ENCODE measurements at places on chromosomes 3 and 15.

DNA sequence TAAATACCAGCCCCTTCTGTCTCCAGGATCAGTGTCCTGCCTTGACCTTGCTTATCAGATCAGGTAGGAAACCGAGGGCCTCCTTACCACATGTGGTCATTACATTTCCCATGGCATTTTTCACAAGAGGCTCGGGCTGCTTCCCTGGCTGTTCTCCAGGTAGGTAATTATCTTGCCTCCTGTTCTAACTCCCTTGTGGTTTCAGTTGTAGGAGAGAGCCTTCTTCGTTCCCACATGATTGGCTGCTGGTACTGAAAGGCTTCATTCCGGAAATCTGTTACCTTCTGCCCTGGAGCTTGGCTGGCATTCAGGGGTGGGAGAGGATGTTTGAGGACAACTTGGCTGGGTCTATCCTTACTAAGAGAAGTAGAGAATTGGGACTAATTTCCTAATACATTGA, 46.8 kb upstream of the RORA start:
- DNase-seq, result no peak

DNA sequence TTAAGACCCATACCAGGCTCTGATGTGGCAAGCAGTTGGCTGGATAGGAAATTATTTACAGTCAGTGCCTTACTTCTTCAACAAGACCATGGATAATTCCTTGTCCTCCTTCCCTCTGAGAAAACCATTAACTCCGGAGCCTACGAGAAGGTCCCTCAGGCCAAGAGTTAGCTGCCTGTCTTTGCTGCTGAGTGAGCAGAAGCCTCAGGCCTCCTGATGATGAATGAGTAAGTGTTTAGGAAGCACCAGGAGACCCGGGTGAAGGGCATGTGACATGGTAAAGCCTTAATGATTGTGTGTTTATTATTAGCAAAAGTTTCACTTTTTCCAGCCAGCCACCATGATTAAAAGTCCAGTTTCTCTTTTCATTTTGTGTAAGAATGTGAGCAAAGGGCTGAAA, 174.9 kb upstream of the TOPAZ1 start:
- DNase-seq, result no peak

DNA sequence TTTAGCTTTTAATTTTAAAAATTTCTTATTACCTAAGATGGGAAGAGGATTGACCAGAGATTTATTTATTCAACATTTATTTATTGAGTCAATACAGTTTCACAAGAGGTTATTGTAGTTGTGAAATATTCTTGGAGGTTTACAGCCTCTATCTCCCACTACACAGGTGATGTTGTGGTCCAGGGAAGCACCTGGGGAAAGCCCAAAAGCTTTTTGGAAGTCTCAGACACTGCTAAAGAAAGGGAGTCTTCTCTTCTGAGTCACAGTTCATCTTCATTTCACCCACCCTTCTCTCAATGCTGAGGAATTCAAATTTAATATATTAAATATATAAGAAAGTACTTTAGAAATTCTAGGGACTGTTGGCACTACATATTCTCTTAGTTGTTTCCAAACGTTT, 41.8 kb downstream of the SERPINI1 start:
- no peak for DNase-seq

DNA sequence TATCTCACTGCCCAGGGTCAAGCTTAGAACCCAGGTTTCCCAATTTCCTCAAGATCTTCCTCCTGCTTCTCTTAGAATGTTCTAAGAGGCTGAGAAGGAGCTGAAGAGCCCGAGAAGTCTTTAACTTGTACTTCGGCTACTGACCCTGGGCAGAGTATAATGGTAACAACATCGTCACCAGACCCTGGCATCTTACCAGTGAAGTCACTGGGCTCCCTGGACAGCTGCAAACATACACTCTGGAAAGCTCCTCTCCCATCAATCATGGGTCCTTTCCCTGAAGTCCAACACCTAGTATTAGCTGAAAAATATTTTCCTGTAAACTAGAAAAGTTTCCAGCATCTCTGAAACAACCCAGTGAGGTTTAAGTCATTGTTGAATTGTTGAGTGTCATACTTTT, 22.7 kb downstream of the CPEB1 start:
- no peak for DNase-seq

GRCh38 chr3:32531010-32531647, 28.5 kb upstream of the CMTM6 start:
- DNase-seq, result no peak

DNA sequence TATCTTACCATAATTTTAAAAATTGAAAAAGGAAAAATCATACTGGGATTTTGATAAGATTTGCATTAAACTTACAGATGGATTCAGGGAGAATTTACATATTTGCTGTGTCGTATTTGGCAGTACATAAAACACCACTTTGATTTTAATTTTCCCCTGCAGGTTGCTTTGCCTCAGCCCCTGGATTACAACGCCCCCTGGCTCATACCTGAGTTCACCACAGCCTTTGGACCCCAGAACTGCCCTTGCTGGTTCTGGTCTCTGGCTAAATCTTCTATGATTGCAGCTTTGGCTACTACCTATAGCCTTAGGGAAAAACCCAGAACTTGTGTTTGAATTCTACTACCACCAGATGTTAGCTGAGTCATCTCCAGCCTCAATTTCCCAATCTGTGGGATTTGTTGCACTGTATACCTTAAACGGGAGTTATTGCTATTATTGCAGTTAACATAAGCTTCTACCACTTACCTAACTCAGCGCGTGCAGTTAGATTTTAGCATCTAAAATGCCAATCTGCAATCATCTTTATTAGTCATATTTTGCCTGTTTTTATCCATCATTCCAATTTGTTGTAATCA, 315.7 kb upstream of the GADL1 start:
- DNase-seq, result no peak

DNA sequence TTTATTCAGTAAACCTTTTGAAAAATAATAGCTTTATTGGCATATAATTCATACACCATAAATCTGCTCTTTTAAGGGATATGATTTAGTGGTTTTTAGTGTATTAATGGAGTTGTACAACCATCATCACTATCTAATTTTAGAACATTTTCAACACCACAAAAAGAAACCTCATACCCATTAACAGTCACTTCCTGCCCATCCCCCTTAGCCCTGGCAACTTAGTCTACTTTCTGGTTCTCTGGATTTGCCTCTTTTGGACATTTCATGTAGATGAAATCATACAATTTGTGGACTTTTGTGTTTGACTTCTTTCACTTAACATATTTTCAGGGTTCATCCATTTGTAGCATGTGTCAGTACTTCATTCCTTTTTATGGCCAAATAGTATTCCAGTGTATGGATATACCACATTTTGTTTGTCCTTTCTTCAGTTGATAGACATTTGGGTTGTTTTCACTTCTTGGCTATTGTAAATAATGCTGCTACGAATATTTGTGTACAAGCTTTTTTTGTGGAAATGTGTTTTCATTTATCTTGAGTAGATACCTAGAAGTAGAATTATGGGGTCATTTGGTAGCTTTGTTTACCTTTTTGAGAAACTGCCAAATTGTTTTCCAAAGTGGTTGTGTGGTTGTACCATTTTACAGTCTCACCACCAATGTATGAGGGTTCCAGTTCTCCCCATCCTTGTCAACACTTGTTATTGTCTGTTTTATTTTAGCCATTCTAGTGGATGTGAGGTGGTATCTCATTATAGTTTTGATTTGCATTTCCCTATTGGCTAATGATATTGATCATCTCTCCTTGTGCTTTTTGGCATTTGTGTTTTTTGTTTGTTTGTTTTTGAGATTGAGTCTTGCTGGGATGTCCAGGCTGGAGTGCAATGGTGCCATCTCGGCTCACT, 45.8 kb downstream of the SMAD3 start:
- no peak for DNase-seq

GRCh38 chr15:73344056-73344455, 24.7 kb downstream of the HCN4 start:
- no peak for DNase-seq

- DNase-seq, result no peak
These were observed 69.6 kb upstream of the ATP10A start for GRCh38 chr15:25932696-25933095.

DNA sequence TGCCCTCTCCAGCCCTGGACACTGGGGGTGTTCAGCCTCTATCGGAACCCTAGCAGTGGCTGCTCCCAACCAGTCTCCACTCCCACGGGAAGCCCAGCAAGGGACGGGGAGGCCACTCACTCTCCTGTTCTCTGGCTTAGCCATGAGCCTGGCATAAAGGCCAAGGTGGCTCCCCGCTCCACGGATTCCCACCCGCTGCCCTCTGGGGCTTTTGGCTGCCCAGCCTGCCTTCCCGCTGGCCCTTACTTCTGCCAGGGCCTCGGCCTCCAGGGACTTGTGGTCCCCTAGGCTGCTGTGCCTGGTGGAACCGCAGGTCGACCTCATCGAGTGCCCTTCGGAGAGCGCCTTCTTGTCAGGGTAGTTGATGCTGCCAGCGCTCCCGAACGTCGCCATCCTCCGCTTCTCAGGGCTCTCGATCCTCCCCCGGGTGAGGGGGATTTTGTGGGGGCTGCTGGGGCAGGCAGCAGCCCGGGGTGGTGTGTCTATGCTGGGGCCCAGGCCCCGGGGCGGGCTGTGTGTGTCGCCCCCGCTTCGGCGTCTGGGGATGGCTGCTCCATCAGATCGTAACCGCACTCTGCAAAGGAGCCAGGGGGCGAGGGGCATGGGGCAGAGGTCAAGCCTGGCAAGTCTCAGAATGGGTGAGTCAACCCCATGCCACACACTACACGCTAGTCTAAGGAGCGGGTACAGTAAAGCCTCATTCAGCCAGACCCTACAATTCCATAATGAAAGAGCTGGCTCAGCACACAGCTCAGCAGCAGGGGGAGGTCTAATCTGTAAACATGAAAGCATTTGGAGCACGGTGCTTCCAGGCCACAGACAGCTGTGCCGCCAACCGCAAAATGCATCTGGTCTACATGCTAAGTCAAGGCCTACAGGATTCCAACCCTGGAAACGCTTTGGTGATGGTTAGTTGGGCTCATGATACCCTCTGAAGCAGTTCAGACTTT, 27.3 kb upstream of the RAD18 start:
- no peak for DNase-seq

DNA sequence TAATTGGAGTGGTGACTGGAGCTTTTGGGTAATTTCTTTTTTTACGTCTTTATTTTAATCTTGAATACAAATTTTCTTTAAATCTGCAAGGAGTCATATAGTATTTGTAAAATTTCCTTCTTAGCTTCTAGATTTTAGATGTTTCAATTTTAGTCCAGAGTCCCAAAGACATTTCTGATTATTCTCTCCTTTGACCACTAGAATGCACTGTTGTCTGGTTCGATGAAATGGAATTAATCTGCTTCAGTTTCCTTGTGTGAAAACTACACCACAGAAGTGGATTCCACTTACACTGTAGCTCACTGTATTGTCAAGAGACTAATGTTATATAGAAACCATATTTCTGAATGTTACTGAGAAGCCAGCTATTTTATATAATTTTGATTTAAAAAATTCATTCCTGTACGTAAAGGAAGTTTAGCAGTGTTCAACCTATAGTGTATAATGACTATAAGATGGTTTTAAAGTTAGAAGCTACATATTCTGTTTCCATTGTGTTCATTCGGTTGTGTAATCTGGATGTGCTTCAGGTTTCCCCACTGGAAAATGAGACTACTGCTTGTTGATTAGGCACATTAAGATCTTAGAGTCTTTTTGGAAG, 6.1 kb downstream of the GRAMD1C start:
- no peak for DNase-seq

- no peak for DNase-seq
These were observed 219.3 kb upstream of the TTC14 start for GRCh38 chr3:180382638-180383180.

- DNase-seq, result no peak
These were observed 557 bp downstream of the ELL3 start for GRCh38 chr15:43776101-43776717.

DNA sequence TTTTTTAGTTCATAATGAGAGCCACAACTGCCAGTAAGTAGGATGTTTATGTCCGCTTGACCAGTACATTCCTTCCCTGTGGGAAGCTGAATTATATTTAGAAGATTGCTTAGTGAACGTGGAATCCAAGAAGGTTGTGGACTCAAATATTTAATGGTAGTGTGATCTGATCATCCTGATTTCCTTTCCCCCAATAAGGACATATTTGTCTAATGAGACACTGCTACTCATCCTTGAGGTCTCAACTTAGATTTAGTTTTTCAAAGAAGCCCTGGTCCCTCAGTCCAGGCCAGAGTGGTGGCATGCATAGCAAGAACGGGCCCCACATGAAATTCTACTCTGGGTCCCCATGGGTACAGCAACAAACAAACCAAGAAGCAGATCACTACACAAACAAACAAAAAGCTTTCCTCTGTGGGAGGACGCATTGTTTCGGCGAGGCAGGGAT, 60.8 kb downstream of the USP13 start:
- DNase-seq, result no peak

- no peak for DNase-seq
These were observed 12.4 kb downstream of the VILL start for GRCh38 chr3:38002940-38003339.

DNA sequence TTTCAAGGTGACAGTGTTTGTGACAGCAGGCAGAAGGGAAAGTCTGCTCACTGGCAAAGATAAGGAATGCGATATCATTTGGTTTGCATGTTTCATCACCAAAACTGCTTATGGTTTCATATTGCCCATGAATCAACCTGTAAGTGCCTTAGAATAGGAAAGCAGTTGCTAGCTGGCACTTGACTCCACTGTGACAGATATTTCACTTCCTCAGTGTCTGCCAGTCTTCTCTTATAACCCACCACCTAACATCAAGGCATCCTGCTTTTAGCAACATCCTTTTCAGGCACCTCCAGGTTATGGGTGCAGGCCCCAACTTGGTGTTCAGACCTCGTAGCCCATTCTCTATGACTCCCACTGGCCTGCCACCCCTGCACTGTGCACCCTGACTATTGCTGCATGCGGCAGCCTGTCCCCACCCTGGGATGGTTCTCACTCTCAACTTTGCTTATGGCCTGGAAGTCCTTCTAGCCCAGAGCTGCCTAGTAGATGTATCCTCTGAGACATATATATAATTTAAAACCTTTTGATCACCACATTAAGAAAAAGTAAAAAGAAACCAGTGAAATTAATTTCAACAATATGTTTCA, 154.4 kb upstream of the RARB start:
- no peak for DNase-seq

DNA sequence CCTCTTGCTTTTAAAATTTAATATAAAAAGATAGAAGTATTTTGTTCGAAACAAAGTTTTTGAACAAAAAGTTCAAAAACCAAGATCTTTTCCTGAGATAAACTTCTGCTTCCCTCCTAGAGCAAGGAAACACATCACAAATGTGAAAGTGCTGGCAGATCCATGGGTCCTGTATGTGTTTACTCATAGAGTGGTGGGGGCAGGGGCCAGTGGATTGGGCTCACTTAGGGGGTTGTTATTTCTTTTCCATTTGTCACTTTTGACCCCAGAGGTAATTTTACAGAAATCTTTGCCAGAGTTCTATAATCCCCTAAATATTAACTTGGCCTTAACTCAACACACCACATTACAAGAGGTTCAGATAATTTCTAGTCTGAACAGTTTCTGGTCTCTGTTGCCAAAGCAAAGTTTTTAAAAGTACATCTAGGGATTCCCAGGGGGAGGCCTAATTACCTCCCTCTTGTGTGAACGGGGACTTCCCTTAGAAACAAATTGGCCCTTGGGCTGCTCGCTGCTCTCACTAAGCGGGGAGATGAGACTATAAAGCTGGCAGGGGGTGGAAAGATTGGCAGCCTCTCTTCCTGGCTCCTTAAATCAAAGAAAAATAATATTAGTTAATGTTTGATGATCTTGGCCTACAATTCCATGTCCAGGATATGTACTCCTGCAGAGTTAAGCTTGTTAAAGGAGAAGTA, 66.8 kb upstream of the PTX3 start:
- DNase-seq, result no peak

- no peak for DNase-seq
These were observed 36.3 kb downstream of the SLITRK3 start for GRCh38 chr3:165159760-165160421.

- no peak for DNase-seq
These were observed 8.5 kb downstream of the MRAS start for GRCh38 chr3:138356730-138357405.

All from stimulated activated CD4-positive, alpha-beta T cell treated with anti-CD3 and anti-CD28 coated beads, Interleukin-4, amount 100 ng/mL, for 48 hours (primary cell).